ENCODE measurements at places on chromosomes 4 and X.
A peak's percentile ranks its signal among the peaks of the same experiment; 100 is the strongest.

DNA sequence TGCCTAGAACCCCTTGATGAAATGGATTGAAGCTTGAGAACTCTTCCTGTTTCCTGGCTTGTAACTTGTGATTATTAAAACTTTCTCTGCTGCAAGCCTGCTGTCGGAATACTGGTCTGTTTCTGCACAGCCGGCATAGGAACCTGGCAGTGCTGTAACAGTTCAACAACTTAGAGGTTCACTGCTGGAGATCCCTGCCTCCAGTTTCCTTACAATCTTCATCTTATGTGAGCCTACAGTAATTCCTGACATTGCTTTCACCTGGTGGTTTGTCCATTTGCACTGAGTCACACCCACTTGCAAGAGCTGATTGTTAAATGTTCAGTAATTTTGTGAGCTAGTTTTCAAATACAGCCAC is 1.3 kb upstream of the SEPSECS start:
- peak overlapping the region; percentile 95 for H3K27ac ChIP-seq
- H3K4me3 ChIP-seq = peak overlapping the region; percentile 94
- H3K36me3 ChIP-seq = peaks cover 19% of the 10 kb centered on the region
- peaks cover 80% of the 10 kb centered on the region for H3K4me1 ChIP-seq
- no peak for DNase-seq

- H3K4me1 ChIP-seq = no peaks in the 10 kb centered on the region
- no peak overlapping the region for H3K27ac ChIP-seq
- no peaks in the 10 kb centered on the region for H3K36me3 ChIP-seq
- DNase-seq = no peak
- H3K27me3 ChIP-seq = peaks cover 9% of the 10 kb centered on the region
These were observed 29.3 kb upstream of the CXCL13 start for GRCh38 chr4:77576351-77576750.

- no peak for DNase-seq
- peaks cover 13% of the 10 kb centered on the region for H3K27me3 ChIP-seq
- peaks cover 30% of the 10 kb centered on the region for H3K4me1 ChIP-seq
- H3K27ac ChIP-seq = peak overlapping the region; percentile 86
- peaks cover 3% of the 10 kb centered on the region for H3K36me3 ChIP-seq
- H3K4me3 ChIP-seq = peak overlapping the region; percentile 100
These were observed 1.3 kb downstream of the HERC5 start for GRCh38 chr4:88458104-88458740.

- H3K36me3 ChIP-seq = peaks cover 4% of the 10 kb centered on the region
- H3K27ac ChIP-seq = peak within 1 kb of the TSS; percentile 93
- H3K4me3 ChIP-seq = peak within 1 kb of the TSS; percentile 91
- peak; percentile 94 for DNase-seq
- H3K4me1 ChIP-seq = peaks cover 23% of the 10 kb centered on the region
These were observed at the start of gene MAP9 for GRCh38 chr4:155376387-155377268. TSS of gene MAP9 (minus strand) at chr4:155376965. CDS start at chr4:155375850, 1,115 bp downstream.

DNA sequence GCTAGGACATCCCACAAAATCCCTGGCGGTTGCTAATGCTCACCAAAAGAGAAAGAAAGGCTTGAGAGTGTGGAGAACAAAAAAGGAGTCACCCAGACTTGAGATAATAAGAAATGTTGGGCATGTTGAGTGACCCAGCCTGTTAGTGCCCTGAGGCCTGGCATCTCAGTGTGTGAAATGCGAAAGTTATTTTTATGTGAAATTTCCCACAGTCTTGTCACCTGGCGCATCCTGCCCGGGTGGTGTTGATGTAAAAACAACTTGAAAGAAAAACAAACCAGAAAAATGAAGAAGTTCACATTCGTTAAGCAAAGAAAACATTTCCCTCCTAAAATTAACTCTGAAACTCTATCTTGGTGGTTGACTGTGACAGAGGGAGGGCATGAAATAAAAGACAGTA is 495.2 kb downstream of the MID1IP1 start:
- H3K4me1 ChIP-seq = no peaks in the 10 kb centered on the region
- no peak for DNase-seq
- peaks cover 10% of the 10 kb centered on the region for H3K27me3 ChIP-seq

- peak overlapping the region; percentile 70 for H3K27ac ChIP-seq
- peaks cover 24% of the 10 kb centered on the region for H3K4me1 ChIP-seq
- no peaks in the 10 kb centered on the region for H3K36me3 ChIP-seq
- peak; percentile 21 for DNase-seq
- no peaks in the 10 kb centered on the region for H3K27me3 ChIP-seq
These were observed 111.3 kb upstream of the LNX1 start for GRCh38 chr4:53702334-53703266.

DNA sequence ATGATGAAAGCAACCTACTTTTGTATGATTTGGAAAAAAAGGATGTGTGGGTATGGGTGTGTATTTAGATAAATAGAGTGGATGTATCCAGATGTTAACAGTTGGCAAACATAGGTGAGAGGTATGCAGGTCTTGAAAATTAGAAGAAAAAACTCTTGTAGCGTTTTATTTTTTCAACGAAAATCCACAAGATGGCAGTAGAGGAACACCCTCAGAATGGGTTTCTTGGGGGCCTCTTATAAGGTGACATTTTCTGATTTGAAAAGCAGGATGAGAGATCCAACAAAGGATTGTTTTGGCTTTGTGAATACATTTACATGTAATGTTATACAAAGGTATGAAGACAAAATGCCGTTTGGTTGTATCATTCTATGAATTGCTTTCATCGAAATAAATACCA is 68.3 kb downstream of the FMR1NB start:
- no peaks in the 10 kb centered on the region for H3K4me1 ChIP-seq
- no peak overlapping the region for H3K4me3 ChIP-seq
- DNase-seq = peak; percentile 3
- H3K27ac ChIP-seq = no peak overlapping the region
